Eye (tissue), 1 donor: ENCODE measurements at places on chromosomes 3 and 15.

DNA sequence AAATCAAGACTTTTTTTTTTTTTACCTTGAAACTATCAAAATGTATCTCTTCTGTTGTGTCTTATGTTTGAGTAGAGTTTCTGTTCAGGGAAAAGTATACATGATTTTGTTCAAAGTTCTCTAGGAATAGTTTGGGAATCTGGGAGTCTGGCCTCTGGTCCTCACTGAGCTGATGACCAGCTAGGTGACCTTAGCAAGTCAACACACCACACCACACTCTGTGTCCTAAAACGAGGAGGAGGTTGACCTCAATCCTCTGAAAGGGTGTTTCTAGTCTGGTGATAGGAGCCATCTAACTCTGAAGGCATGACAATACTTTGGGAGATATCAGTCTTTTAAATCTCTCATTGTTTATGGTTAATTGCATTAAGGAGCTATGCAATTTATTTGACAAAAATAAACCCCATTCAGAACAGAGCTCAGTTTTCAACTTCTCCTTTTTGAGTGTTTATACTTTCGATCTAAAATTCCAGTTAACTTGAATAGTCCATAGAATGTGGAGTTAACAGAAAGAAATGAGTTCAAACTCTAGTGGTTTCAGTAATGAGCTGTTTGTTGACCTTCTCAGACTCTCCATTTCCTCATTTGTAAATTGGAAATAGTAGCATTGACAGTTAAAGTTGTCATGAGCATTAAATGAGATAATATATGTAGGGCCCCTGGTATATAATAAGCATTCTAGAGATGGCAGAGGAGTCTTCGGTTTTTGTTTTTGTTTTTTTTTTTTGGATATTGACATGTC is 112.2 kb upstream of the LRRN1 start:
- DNase-seq, result no peak

DNA sequence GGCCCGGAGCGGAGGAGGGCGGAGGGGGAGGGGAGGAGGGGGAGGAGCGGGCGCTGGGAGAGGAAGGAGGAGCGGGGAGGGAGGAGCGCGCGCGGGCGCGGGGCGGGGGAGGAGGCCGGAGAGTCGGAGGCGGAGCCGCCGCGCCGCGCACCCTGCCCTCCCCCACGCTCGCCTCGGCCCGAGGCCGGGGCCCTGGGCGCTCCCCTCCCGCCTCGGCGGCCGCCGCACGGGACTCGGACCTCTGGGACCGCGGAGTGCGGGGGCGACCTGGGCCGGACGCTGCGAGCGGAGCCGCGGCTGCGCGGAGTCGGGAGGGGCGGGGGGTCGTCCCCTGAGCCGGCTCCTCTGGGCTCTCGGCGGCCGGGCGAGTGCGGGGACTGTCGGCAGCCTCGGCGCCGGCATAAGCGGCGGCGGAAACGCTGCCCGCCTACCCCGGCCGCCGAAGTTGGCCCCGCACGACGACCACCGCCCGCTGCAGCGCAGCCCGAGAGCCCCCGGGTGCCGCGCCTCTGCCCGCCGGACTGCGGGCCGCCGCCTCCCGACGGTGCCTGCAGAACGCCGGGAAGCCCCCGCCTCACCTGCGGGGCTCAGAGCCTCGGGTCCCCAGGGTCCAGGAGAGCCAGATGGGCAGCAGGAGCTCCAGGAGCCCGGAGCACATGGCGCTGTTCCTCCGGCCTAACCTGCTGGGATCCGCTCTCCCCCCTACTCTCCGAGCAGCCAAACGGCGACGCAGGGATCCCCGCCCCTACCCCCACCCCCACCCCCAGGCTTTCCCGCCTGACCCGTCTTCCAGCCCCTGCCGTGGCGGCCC is 406 bp upstream of the GABRB3 start:
- peak; percentile 81 for DNase-seq

DNA sequence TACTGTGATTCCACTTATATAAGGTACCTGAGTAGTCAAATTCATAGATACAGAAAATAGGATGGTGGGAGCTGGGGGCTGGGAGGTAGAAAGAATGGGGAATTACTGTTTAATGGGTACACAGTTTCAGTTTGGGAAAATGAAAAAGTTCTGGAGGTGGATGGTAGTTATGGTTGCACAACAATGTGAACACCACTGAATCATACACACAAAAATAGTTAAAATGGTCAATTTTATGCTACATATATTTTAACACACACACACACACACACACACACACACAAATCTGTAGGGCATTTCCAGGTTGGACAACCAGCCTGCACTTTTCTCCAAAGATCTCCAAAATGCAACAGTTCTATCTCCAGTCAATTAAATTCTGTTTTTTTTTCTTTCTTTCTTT is 1.4 kb downstream of the CCDC32 start:
- DNase-seq, result no peak

- DNase-seq, result peak; percentile 59
Observed at GRCh38 chr3:107740992-107741896, 218.5 kb downstream of the BBX start.

GRCh38 chr3:52842424-52842823 is 7.6 kb upstream of the MUSTN1 start:
- DNase-seq, result no peak

DNA sequence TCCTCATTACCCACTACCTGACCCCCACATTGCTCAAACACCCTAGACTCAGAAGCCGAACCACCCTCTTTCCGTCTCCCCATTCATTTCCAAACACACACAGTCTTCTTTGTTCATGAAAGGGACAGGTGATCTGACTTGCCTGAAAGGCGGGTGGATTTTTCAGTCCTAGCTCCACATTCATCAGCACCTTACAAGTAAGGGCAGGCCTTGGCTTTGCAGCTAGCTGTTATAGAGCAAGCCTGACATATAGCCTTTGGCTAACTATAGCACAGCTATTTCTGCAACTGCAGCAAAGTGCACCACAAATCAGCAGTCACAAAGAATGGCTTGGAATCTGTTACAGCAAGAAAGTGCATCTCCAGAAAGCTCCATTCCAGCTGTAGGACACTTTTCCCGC is 139.8 kb downstream of the XXYLT1 start:
- DNase-seq, result no peak

DNA sequence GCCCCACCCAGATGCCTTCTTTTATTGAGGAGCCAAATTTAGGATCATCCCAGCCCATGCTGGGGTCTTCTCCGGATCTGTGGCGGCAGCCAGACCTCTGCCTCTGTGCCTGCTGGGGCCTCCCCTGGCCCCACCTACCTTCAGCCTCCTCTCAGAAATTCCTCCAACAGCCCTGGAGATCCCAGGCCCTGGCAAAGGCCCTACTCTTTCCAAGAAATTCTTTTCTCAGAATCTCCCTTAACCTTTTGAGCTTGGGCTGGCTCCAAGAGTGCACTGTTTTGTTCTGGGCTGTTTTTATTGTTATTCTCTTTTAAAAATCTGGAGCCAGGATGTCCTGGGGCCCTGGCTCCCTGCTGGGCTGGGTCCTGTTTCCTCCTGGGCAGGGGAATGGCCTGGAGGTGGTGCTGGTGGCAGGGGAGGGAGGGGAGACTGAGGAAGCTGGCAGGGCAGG is 57.8 kb downstream of the GRIP2 start:
- no peak for DNase-seq

DNA sequence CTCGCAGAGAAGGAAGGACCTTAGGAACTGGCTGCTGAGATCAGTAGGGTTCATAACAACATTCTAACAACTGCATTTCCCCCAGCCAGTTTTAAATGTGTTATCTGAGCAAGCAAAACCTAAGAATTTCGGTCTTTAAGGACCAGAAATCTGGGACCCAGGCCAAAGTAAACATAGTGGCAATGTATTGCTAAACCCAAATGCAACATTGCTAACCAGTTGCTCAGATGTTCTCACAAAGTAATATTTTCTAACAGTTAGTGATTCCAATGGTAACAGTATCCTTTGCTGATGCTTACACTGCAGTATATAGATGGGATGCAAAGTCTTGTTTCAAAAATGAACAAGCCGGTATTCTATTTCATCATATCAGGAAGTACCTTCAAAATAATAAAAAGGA is 254.3 kb downstream of the RYR3 start:
- DNase-seq, result peak; percentile 5

DNA sequence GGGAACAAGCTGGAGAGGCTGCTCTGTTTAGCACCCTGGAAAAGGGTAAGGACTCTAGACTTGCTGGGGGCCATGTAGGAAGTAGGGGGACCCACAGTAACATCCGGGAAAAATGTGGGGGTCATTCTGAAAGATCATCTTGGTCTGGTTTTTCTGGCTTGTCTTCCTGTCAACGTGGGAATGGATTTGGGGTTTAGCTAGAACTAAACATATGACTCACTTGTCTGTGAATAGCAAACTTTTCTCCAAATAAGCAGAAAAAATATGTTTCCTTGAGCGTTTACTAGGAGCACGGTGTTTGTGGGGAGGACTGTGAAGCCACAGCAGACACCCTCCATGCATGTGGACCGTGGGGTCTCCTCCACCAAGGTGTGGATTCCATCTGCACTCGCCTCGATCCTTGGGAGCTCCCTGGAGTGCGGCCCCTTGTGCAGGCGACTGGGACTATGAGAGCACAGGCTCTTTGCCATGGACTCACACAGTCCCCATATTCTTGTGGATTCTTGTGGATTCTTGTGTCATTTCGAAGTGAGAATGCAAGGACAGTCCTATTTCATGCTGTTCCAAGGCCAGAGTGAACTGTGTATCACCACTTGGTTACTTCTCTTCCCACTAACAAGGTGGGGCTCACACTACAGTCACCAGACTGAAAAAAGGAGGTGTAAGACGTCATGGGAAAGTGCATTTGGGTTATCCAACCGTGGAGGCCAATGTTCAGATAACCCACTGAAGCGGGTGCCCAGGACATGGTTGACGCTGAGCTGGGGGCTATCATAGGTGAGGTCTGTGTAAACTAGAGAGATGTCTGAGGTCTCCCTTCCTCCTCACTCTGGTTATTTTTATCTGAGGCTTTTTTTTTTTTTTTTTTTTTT is 25.5 kb downstream of the PGPEP1L start:
- no peak for DNase-seq

- DNase-seq, result no peak
Observed at GRCh38 chr3:151765685-151766084, 32.0 kb downstream of the AADACL2 start.

DNA sequence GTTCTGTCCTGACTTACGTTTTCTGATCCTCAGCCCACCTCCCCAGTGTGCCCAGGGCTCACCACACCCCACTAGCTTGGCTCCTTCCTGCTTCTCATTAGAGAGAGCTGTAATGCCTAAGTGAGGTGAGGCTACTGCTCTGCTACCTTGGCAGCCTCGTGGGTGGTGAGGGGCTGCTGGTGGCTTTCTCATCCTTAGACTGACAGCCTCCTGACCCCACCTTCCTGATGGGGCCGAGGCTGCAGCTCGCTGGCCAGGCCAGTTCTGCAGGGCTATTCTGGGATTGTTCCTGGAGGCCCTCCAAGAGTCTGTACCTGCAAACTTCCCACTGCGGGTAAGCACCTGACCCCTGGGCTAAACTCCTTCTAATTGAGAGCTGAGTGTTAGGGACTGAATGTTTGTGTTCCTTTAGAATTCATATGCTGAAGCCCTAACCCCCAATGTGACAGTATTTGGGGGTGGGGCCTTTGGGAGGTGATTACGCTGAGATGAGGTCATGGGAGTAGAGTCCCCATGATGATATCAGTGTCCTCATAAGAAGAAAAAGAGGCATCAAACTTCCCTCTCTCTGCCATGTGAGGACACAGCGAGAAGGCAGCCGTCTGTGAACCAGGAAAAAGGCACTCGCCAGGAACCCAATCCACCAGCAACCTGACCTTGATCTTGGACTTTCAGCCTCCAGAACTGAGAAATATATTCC is 38.1 kb upstream of the IQSEC1 start:
- DNase-seq, result no peak

- DNase-seq, result no peak
Observed at GRCh38 chr15:42332331-42332730, 27.0 kb upstream of the CAPN3 start.

DNA sequence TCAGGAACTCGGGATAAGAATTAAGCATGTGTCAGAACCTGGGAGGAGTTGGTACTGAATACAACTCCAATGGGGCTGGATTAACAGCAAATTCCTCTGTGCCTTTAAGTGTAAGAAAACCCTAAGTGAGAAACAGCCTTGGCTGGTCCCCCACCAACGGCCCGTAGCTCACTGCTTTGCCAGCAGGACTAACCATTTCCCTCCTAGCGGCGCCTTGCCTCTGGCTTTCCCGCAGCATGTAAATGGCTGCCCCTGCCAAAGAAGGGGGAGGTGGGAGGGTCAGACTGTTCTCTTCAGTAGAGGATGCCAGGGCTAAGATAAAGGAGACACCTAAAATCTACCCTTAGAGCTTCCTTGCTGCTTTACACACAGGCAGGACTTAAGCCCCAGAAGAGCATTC is 51.0 kb upstream of the SH3GL3 start:
- peak; percentile 40 for DNase-seq

GRCh38 chr3:172915911-172916514 is 165.5 kb downstream of the ECT2 start:
- no peak for DNase-seq

GRCh38 chr3:35648347-35648746 is 9.0 kb downstream of the ARPP21 start:
- DNase-seq, result no peak

- DNase-seq, result peak; percentile 76
Observed at GRCh38 chr3:9247361-9247940, 2.0 kb downstream of the SRGAP3 start.

DNA sequence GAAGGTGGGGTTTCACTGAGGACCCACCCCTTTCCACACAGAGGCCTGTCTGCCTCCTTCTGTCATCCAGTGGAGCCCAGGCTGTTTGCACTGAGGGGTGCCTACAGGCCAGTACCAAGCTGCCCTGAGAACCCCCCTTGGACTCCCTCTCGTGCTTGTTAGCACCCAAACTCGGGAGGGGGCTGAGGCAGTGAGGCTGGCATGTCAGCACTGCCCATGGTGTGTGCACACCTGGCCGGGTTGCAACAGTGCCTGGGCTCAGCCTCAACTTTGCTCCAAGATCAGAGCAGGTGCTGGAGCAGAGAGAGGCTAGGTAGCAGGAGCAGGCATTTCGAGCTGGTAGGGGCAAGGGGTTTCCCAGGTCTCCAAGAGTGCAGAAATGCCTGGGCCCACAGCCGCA is 90.0 kb downstream of the PIK3R4 start:
- DNase-seq, result no peak

GRCh38 chr15:60406513-60407414 is 9.0 kb upstream of the ANXA2 start:
- no peak for DNase-seq

DNA sequence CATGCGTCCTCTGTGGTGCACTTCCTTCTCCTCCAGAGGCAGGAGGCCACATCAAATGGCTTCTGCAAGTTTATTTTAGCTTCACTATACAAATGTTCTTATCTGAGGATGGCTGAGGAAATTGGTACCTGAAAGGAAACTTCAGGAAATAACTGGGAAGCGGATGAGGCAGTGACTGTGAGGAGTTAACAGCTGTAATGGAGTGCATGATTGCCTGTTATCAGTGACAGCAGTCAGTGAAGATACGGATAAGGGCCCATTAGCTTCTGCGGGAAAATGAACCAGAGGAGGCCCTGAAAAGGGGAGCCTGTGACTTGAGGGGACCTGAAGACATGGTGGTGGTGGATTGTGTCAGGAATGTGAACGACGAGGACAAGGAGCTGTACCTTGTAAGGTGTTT is 51.8 kb downstream of the SPATA16 start:
- DNase-seq, result no peak
